ENCODE measurements at places on chromosomes 2 and 18.

DNA sequence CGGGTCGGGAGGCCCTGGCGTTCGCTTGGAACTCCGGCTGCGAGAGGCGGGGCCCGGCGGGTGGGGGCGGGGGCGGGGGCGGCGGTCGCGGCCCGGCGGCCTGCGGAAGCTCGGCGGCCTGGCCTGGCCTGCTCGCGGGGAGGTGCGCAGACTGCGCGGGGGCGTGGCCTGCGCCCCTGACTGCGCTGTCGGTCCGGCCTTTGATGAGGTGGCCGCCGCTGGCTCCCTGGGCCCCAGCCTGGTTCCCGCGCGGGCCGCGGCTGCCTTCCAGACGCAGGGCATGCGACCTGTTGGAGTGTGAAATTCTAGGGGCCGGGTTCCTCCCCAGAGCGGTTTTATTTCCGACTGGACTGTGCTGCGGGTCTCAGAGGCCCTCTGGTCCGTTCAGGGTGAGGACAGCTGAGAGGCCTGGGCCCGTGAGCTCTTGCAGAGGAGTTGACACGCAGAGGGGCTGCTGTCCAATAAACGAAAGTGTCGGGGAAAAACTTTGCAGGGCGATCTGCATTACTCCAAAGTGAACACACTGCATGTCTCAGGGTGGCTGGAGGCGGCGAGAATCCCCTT is 629 bp downstream of the NRBP1 start:
- peak; percentile 62 for DNase-seq

DNA sequence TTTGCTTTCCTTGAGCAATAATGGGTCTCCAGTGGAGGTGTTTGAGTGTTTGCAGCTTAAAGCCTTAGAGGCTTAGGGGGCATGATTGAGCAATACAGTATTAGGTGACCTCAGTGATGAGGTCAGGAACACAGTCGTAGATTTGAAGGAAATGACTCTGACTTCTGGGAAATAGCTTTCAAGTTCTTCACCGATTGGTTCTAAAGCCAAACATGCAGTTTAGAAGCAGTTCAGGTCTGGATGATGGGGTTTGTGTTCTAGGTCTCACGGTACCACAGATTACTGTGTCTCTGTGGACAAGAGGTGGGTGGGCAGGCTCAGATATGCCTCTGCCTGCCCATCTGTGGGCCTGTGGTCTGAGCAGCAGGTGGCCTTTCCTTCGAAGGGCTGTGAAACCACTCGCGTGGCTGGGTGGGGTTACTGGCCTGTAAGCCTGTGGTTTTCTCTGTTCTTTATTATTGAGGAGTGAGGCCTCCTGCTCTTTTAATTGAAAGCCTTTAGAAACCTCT is 7.8 kb downstream of the MTHFD2 start:
- no peak for DNase-seq

DNA sequence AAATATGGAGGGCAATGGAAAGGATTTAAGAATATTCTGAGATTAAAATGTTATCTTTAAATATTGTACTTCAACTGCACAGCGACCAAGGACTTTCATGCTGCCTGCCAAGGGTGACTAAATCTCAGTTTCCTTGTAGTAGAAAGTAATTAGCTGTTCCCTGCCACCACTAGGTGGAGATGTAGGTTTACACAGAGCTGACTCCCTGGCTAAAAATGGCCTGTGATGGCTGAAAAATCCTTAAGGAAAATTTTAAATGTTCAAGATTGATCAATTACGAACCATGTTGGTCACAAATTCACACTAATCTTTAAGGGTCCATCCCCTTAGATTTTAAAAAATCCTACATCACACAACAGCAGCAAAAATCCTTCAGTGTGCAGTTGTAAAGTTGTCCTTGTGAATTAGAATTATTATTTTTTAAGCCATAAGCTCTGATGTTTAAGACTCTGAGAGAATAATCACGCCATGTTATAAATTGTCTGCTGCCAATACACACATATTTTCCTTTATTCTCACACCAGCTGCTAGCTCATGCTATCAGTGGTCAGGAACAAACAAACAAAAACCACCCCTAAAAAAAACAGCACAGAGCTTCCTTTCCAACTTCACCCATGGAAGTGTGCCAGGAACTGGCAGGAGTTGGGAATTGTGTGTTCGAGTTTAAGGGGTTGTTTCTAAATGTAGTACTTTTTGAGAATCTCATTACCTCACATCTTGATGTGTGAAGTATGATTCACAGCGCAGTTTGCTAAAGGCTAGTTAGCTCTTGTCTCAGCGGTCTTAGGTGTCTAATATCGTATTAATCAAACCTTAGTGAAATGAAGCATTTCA is 399.8 kb downstream of the TMEM182 start:
- no peak for DNase-seq

- DNase-seq, result no peak
Observed at GRCh38 chr2:126837966-126838715, 60.5 kb upstream of the TEX51 start.

DNA sequence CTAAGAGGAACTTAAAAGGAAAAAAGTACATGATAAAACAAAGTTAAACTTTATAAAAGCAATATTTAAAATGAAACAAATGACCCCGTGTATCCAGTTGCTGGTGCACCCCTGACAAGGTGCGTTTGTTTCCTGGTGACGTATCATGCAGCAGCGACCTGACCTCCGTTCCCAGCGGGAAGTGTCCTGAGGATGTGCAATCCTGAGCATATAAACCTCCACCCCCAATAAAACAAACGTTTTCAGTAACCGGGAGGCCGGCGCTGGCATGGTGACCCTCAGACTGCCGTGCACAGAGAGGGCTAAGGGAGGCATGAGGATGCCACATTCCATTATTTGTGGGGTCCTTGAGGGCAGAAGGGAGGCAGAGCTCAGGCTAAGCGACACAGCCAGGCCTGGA is 14.8 kb downstream of the SLC66A2 start:
- no peak for DNase-seq

DNA sequence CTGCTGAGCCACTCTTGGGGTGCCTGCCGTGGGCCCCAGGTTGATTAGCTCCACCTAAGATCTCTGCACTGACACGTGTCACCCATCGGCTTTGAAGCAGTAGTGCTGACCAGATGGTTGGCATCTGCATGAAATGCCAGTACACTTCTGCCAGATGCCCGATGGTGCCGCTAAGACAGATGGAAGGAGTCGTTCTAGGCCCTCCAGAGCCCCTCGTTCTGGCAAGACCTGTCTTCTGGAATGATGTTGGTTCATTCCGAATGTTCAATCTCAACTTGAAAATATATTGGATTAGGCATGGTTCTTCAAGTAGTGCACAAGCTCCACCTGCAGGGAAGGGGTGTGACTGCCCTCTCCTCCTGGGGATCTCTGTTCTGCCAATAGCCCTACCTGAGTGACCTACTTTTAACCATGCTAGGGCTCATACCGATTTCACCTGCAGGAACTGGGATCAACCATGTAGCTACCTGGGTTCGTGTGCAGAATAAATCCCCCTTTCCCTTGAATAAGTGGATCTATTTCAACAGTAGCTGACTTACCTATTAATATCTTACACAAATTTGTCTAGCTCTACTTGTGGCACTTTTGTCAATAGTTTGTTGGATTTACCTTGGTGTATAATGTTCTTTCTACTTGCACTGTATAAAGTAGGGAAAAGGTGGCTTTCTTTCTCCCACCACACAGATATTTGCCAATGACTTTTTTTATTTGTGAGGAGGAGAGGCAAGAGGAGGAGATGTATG is 342.6 kb downstream of the CTNNA2 start:
- DNase-seq, result no peak

DNA sequence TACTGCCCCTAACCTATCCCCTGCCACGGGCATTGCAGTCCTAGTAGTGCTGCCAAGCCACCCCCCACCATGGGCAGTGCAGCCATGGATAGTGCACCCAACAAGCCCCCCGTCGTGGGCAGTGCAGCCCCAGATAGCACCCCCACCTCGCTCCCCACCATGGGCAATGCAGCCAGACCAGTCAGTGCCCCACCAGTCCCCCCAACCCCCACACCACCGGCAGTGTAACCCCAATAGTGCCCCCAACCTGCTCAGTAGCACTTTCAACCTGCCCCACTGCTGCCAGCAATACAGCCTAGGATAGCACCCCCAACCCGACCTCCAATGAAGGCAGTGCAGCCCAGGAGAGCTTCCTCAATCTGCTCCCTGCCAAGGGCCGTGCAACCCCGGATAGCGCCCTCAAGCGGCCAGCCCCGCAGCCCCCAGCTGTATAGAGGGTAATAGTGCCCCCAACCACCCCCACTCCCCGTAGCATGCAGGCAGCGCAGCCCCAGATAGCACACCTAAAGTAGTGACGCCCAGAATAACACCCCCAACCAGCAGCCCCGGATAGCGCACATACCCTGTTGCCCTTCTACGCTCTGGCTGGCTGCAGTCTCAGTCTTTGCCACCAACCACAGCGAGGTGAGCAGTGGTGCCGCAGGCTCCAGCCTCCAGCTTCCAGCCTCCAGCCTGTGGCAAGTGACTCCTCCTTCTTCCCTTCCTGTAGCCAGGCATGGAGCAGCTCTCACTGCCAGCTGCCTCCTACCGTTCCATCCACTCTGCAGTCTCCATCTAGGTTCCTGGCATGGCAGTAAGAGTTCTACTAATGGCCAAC is 45.4 kb upstream of the ANKRD62 start:
- DNase-seq, result no peak

DNA sequence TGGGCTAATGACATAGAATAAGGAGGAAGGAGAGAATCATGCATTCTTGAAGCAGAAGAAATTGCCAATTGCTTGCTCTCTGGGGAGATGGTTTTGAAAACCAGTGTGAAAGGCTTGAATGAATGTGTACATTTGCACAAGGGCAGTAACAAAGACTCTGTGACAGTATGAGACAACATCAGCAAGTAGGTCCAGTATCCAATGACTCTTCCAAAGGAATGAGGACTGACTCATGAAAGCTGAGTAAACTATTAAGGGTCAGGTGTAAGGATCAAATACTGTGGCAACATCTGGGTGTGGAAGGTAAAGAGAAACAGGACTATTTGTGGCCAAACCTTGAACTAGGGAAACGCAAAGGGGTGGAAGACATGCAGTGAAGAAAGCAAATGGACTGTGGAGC is 886.0 kb upstream of the CHAC2 start:
- DNase-seq, result no peak

- no peak for DNase-seq
Observed at GRCh38 chr18:12518326-12518725, 110.6 kb downstream of the PRELID3A start.

- no peak for DNase-seq
Observed at GRCh38 chr2:230268606-230269243, 43.2 kb downstream of the SP140 start.

- DNase-seq, result no peak
Observed at GRCh38 chr18:32919799-32920198, 147.0 kb upstream of the KLHL14 start.

DNA sequence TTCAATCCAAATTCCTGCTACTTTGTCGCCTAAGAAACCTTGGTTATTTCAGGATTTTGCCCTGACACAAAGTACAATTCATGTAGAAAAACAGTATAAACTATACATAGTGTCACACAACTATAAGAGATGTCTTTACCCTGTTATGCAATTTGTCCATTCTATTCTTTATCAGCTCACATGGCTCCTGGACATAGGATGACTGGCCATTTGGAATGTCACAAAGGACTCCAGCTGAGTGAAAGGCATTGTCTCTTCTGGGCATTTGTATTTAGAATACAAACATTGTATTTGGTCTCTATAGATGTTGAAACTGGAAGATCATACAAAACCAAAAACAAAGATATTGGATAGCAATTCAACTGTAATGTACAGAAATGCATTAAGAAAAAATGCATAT is 944.6 kb upstream of the LRRTM1 start:
- no peak for DNase-seq

GRCh38 chr2:49226360-49226759 is 72.0 kb upstream of the FSHR start:
- DNase-seq, result no peak

GRCh38 chr2:157871415-157871814 is 4.7 kb downstream of the ACVR1 start:
- no peak for DNase-seq

DNA sequence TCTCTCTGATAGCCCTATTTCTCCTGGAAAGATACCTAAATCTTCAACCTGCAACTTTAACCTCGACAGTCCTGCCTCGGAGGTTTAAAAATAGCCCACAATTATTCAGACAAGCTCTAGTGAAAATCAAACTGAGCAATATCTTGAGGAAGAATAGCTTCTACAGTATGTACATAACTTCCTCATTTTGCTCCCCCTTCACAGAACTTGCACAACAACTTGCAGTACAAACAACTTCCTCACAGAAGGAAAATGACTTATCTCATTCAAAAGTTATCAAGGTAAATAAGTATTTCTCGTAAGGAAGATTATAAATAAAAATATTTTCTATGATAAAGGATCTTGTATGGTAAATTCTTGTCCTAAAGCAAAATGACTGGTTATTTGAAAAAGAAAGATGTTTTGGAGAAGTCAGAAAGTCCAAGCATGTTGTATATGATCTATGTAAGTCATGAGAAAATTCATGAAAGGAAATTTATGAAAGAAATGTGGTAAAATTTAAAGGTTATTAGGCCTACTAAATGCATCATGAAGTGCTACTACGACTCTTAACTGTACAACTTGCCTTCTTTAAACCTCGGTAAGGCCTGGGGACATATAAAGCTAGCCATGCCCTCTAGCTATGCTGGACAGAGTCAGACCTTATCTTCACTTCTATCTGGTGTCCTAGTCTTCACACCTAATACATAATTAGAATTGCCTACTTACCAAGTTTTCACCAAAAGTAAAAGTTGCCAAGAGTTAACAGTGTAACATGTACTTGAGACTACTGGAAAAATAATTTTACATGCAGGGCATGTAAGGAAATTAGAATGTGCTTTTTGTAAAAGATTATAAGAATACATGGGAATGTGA is 394.5 kb downstream of the DLGAP1 start:
- no peak for DNase-seq

GRCh38 chr2:188787021-188787657 is 187.0 kb upstream of the COL3A1 start:
- no peak for DNase-seq

DNA sequence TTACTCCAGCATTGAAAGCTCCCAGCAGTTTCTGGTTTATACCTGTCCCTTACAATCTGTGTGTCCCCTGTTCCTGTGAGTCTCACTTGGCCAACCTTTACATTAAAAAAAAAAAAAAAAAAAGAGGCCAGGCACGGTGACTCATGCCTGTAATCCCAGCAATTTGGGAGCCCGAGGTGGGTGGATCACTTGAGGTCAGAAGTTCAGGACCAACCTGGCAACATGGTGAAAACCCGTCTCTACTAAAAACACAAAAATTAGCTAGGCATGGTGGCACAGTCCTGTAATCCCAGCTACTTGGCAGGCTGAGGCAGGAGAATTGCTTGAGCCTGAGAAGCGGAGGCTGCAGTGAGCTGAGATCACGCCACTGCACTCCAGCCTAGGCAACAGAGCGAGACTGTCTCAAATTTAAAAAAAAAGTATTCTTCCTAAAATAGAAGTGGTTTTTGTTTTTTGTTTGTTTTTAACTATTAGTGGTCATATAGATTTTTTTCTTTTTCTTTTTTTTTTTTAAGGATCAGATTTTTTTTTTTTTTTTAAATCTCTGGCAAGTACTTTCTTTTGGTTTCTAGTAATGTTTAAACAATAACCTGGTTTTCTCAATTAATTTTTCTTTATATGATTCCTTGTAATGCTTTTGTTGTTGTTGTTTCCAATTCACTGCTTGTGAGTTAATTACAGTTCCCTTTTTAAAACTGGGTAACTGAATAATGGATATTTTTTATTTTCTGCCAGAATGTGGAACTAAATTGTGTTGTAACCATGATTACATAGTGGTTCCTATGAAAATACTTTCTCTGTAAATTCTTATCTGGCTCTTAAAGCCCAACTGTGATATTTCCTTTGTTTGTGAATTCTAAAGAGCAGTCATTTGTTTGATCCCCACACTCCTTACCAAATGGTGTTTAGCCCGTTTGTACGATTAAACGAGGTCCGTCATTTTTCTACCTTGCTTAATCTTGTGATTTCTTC is 116.8 kb downstream of the CTAGE1 start:
- DNase-seq, result no peak

GRCh38 chr2:232871418-232871834 is 1.4 kb downstream of the SNORC start:
- DNase-seq, result no peak
